DND-41 (cell line): ENCODE measurements at places on chromosomes 16 and 17.
A peak's percentile ranks its signal among the peaks of the same experiment; 100 is the strongest.

DNA sequence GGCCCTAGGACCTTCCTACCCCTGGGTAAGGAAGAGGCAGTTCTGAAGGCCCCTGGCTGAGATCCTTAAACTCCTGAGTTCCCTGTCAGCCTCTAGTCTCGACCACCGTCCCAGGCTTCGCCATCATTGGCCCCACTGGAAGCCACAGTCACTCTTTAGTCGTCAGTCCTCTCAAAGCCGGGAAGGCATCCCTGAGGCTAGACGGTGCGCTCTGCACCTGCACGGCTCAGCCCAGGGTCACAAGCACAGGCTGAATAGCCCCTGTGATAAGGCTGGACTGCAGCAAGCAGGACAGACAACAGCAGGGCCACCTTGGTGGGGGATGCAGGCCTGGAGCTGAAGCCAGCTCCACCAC lies 3.3 kb upstream of the HEXIM1 start:
- no peak for DNase-seq

GRCh38 chr17:67069603-67070136 lies 25.3 kb downstream of the CACNG1 start:
- DNase-seq = no peak

DNA sequence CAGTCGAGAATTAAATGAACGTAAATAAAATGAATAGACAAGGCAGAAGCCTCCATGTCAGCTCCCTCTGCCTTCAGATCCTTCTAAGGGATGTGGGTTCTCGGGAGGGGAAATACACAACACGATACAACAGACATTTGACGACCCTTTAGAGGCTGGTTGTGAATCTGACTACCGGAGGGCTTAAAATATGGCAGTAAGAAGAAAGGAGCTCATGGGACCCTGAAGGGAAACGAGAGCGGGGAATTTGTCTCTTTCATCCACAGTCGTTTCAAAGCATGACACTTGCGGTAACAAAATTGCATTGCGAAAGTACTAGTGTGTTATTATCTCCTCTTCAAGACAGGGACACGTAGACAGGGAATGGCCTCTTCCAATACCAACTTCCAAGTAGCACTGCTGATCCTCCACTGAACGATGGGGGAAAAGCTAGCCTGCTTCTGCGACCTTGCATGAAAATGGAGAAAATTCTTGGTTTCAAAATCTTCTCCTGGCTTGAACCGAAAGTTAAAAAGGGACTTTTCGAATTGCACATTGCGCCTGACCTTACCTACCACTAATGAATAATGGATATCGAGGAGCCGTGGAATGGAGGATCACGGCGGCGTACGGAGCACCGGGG lies 1.2 kb upstream of the TNRC6C start:
- DNase-seq = peak; percentile 51

DNA sequence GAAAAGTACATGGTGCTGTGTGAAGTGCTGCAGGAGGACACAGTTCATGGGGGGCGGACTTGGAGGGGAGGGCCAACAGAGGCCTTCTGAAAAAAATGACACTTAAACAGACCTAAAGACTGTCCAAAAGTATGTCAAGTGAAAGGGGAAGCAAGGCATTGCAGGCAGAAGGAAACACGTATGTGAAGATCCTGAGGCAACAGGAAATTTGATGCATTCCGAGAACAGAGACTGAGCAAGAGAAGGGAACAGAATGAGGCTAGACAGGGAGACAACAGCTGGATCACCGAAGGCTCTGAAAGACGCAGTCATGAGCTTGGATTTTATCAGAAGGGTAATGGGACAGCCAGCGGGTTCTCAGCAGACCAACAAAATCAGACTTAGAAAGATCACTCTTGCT lies 1.1 kb downstream of the IFT20 start:
- DNase-seq = no peak

GRCh38 chr16:46775214-46775613 lies 27.1 kb upstream of the MYLK3 start:
- DNase-seq = no peak

GRCh38 chr16:27849621-27850020 lies 213.9 kb downstream of the GSG1L start:
- no peak for DNase-seq

GRCh38 chr17:47948706-47949196 lies 7.4 kb downstream of the PNPO start:
- DNase-seq = no peak

- no peak for DNase-seq
Measured at GRCh38 chr17:9268546-9268945, 247.2 kb downstream of the NTN1 start.

DNA sequence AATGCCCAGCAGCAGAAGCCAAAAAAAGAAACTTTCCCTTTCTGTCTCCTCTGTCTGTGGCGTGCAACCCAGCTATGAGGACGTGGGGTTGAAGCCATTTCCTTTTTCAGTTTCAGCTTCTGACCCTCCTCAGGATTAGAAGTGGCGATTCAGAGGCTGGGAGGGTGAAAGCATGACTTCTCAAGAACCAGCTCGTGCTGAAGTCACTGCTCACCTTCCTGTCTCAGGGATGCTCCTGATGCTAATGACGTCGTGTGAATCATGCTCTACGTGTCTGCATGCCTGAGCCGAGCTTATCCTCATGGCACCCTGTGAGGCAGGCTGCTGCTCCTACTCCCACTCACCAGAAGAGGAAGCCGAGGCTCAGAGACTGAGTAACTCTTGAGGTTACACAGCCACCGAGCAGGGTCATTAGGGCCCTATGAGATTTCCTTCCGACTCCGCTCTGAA lies 5.7 kb upstream of the LPO start:
- no peak for DNase-seq
